ENCODE measurements at places on chromosomes 11 and 22.

DNA sequence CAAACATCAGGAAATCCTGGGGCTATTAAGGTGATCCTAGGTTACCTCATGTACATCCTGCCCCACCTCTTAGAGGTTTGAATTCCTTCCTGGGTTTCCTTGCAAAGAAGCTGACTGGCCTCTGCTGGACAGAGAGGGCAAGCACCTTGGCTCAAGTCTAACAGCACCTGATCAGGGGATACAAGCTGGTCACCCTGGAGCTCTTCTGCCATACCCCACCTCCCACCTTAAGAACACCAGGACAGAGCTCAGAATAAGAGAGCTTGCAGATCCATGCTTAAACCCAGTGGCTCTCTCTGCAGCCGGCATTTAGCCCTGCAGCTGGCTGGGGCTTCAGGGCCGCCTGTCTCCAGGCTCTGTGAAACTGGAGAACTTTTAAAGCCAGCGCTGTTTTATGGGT is 386.6 kb upstream of the NARS2 start:
- no peak for DNase-seq

- DNase-seq = no peak
Measured at GRCh38 chr22:46801826-46802607, 39.6 kb downstream of the TBC1D22A start.

GRCh38 chr11:32030875-32031503 is 59.9 kb upstream of the RCN1 start:
- no peak for DNase-seq

- DNase-seq = no peak
Measured at GRCh38 chr11:12133547-12134235, 23.3 kb downstream of the MICAL2 start.

- no peak for DNase-seq
Measured at GRCh38 chr22:28560046-28560742, 119.4 kb downstream of the TTC28 start.

DNA sequence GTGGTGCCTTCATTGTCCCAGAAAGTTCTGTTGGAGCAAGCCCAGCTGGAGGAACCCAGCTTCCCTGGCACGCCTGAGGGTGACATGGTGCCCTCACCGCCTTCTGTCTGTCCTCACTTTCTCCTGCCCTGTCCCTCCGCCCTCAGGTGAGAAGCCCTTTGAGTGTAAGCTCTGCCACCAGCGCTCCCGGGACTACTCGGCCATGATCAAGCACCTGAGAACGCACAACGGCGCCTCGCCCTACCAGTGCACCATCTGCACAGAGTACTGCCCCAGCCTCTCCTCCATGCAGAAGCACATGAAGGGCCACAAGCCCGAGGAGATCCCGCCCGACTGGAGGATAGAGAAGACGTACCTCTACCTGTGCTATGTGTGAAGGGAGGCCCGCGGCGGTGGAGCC is 46.0 kb upstream of the NNMT start:
- DNase-seq = no peak

DNA sequence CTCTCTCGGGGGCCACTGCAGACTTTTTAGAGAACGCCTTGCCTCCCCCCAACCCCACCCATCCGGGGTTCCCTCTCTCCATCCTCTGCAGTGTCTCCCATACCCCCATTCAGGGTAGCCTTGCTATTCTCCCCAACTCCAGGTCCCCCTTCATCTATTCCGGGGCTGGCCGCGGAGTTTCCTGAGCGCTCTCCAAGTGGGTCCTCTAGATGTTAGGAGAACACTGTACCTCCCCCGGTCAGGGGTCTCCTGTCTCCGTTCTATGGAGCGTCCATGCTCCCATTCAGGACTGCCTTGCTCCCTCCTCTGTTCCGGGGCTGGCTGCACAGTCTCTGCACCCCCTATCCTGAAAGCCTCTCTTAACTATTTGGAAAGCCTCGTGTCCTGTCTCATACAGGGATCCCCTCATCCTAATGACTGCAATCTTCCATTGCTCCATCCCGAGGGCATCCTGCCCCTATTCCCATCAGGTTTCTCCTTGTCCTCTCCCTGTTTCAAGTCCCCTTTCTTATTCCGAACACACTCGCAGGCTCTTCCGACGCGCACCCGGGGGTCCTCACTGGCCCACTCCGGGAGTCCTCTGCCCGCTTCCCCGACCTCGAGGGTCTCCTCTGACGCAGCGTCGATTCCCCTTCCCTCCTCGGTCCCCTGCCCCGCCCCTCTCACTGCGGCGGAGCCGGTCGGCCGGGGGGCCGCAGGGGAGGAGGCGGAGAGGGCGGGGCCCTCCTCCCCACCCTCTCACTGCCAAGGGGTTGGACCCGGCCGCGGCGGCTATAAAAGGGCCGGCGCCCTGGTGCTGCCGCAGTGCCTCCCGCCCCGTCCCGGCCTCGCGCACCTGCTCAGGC is at the start of gene NEFH:
NEFH (plus strand) TSS at position 802 of the 845 bp plus-strand sequence. CDS start 45 bp downstream, outside the sequence.
- no peak for DNase-seq

GRCh38 chr11:117239295-117239694 is 6.8 kb downstream of the RNF214 start:
- no peak for DNase-seq

- DNase-seq = no peak
Measured at GRCh38 chr11:124080327-124081001, 34.8 kb upstream of the VWA5A start.

All from activated CD4-positive, CD25-positive, alpha-beta regulatory T cell (primary cell).